ENCODE measurements at places on chromosomes 6 and 20. TPM values are rescaled to one million over a fixed set of nuclear protein-coding genes. Genes with fewer than 3 reads are reported as not detected.

DNA sequence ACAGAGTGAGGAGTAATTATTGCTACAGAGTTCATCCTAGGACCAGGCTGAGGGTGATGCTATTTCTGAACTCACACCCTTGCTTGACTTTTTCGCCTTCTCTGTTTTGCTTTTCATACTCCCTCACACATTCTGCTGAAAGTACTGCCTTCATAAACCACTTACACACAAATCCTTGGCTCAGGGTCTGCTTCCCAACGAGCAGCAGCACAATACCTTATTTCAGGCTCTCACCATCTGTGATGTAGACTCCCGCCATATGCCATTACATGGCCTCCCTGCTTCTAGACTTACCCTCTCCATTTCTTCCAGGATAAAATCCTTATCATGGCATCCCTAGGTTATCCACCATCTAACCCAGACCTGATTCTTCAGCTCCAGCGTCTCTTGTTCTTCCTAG is 321.3 kb upstream of the SPTLC3 start:
- DNase-seq = no peak
- no peak overlapping the region for H3K27ac ChIP-seq
- no peaks in the 10 kb centered on the region for H3K4me1 ChIP-seq
- H3K27me3 ChIP-seq = no peaks in the 10 kb centered on the region
- H3K4me3 ChIP-seq = no peak overlapping the region

- no peak for DNase-seq
- H3K4me3 ChIP-seq = no peak overlapping the region
- no peaks in the 10 kb centered on the region for H3K4me1 ChIP-seq
- H3K27me3 ChIP-seq = no peaks in the 10 kb centered on the region
- H3K36me3 ChIP-seq = peaks cover 6% of the 10 kb centered on the region
Observed at GRCh38 chr20:36677422-36677771, 31.4 kb upstream of the SLA2 start.

DNA sequence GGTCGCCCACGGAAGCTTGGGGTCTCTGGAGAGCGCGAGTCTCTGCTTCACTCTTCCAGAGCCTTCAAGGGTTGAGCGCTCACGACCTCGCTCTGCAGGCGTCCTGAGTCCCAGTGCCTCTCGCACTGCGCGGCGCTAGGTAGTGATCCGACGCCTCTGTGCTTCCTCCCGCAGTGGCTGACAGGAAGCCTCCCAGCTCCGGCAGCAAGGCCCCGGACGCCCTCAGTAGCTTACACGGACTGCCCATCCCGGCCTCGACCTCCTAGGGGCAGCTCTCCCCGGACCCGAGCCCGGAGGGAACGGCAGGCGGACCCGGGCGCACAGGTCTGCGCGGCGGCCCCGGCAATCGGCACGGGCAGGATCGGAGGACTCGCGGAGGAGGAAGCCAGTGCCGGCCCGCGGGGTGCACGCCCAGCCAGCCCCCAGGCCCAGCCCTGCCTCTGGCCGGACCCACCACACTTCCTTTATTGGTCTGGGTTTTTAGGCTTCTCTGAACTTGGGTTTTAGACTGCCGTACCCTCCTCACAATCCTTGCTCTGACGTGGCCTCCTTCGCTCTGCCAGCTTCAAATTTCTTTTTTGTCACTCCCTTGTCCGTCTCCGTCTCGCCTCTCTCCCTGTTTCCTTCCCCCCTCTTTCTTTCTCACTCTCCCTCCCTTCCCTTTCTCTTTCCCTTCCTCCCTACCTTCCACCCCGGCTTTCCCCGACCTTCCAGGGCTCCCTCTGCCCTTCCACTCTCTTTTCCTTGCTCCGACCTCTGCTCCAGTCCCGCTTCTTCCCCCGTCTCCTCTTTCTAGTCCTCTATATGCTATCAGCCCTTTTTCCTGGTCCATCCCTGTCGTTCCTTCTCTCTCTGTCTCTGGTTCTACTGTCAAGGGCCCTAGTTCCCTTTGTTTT is 9.1 kb downstream of the PAX1 start:
- no peak for DNase-seq
- H3K27me3 ChIP-seq = peaks cover 10% of the 10 kb centered on the region
- H3K27ac ChIP-seq = no peak overlapping the region
- no peak overlapping the region for H3K4me3 ChIP-seq

- H3K4me3 ChIP-seq = peak overlapping the region; percentile 88
- H3K27me3 ChIP-seq = no peaks in the 10 kb centered on the region
- H3K4me1 ChIP-seq = peaks cover 4% of the 10 kb centered on the region
- peak overlapping the region; percentile 81 for H3K27ac ChIP-seq
- no peak for DNase-seq
- H3K36me3 ChIP-seq = peaks cover 35% of the 10 kb centered on the region
Observed at GRCh38 chr6:52284131-52284459, 447 bp downstream of the MCM3 start.

- peak; percentile 48 for DNase-seq
- H3K27ac ChIP-seq = no peak overlapping the region
- H3K36me3 ChIP-seq = peaks cover 3% of the 10 kb centered on the region
- H3K4me1 ChIP-seq = no peaks in the 10 kb centered on the region
- H3K4me3 ChIP-seq = no peak overlapping the region
- no peaks in the 10 kb centered on the region for H3K27me3 ChIP-seq
Observed at GRCh38 chr6:29720863-29721262, 2.4 kb upstream of the HLA-F start.

The PSMF1 gene
- total RNA-seq = 153 TPM

DNA sequence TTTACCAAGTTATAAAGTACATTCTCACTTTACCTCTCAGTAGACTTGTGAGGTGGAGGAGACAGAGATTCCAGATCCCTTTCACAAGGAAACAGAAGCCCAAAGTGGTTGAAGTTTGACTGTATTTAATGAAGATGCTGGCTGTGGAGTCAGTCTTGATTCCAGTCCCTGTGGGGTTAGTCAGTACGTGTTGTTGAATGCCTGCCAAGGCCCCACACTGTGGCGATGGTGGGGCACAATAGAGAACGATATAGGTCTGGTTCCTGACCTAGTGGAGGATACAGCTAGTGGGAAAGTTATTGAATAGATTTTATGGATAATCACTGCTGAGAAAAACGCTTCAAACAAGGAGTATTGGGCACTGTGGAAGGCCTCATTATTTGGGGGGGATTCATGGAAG is 71.4 kb downstream of the LRRC1 start:
- DNase-seq = no peak
- H3K4me1 ChIP-seq = peaks cover 6% of the 10 kb centered on the region
- H3K4me3 ChIP-seq = no peak overlapping the region
- no peaks in the 10 kb centered on the region for H3K27me3 ChIP-seq

DNA sequence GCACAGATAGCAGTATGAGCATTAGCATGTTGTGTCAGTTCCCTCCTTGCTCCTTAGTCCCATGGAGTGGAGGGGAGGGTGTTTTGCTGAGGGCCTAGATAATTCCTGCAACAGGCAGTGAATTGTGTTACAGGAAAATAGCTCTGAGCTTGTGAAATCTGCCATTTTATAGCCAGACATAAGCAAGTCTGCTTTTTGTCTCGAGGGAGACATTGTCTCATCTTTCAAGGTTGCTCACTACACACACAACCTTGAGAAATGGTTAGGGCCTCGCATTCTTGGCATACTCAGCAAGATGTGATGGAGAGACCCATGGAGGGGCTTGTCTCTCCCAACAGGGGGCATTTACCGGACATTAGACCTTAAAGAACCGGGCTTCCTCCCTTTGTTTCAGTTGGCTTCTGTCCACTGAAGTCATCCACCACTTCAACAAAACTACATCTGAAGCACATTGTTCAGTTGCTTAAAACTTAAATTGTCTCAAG is 108.0 kb upstream of the FOXO3 start:
- no peaks in the 10 kb centered on the region for H3K36me3 ChIP-seq
- H3K4me3 ChIP-seq = no peak overlapping the region
- H3K27ac ChIP-seq = no peak overlapping the region
- no peaks in the 10 kb centered on the region for H3K4me1 ChIP-seq

Data from HCT116 (cell line).